ENCODE measurements at places on chromosomes 3 and 15.
A peak's percentile ranks its signal among the peaks of the same experiment; 100 is the strongest.

GRCh38 chr3:55615039-55615693, 128.1 kb upstream of the WNT5A start:
- no peak for DNase-seq

- DNase-seq, result no peak
Observed at GRCh38 chr15:81268881-81269601, 54.9 kb downstream of the STARD5 start.

DNA sequence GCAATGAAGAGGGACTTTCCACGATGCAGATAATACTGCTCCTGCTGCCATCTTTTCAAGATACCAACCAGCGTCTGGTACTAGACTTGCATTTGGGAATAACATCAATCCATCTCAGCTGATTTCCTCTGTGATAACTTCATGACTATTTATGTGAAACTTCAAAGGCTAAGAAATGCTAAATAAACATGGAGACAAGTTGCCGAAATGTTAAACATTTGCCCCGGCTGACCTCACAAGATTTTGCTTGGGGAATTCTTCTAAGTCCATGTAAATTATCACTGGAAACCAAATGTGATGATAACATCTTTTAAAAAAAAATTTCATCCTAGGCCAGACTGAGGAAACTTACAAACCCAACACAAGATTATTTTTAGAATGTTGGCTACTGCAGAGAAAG, 185.8 kb upstream of the PRICKLE2 start:
- DNase-seq, result no peak

DNA sequence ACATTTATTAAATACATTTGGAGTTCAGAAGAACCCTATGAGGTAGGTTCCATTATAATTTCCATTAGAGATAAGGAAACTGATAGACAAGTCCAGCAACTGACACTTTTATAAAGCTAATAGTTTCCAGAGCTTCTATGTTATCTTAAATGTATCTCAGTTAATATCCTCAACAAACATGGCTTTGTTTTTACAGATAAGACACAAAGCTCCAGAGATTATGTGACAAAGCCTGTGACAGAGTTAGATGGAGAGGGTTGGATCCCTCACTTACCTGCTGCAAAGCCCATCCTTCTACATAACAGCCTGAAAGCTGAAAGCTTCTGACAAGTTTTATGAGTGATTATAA, 473 bp upstream of the COMMD2 start:
- no peak for DNase-seq

DNA sequence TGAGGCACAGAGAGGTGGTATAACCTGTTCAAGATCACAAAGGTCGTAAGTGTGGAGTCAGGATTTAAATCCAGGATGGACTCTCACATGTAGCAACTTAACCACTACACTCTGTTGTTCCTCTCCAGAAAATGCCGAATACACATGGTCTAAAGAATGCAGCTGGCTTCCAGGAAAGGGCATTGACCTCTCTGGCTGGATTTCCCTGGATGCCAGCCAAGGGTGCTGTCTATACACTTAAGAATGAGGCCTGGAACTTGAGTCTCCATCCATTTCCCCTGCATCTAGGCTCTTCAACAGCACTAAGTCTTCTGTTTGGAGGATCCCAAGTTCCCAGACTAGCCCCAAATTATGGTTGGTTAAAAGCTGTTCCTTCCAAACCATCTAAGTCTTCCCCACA, 60.5 kb downstream of the CERS3 start:
- no peak for DNase-seq

GRCh38 chr3:161508852-161509477, 12.4 kb downstream of the OTOL1 start:
- DNase-seq, result peak; percentile 18

DNA sequence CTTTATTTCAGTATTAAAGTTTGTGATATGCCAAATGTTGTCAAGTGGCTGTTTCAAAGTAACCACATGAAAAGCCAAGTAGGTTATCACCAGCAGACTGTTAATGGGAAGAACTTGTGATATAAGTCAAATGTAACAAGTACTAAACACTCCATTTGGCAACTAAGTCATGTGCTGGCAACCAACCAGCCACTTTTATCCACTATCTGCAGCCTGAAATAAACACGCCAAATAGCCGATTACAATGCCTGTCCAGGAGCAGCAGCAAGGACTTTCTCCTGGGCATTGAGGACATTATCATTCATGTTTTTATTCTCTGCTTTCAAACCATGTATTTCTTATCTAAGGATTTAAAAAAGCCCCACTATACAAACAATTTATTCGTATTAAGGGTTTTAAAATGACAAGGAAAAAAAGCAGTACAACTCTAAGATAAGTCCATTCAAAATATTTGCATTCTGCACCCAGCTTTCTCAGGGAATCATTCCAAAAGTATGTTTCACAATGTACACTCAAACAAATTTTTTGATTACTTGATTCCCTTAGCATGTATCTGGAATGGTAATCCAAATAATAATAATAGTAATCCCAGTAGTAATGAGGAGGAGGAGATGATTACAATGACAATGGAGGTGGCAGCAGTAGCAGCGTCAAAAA, 448.6 kb downstream of the ERC2 start:
- DNase-seq, result no peak

- no peak for DNase-seq
Observed at GRCh38 chr3:110810356-110810755, 261.3 kb upstream of the NECTIN3 start.

DNA sequence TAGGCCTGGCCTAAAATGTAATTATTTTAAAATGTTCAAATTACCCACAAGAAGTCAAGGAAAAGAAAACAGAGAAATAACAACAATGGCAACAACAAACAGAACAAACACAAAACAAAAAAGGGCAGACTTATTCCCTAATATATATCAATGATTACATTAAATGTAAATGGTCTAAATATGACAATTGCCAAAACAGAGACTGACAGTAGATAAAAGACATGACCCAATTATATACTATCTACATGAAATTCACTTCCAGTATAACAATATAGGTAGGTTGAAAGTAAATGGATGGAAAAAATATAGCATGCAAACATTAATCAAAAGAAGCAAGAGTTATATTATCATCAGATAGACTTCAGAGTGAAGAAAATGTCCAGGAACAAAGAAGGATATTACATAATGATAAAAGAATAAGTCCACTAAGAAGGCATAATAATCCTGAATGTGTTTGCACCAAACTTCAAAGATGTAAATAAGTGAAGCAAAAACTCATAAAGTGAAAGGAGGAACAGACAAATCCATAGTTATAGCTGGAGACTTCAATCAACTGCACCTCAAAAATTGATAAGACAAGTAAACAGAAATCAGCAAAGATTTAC, 6.5 kb downstream of the SEC22C start:
- no peak for DNase-seq

All from NCI-H2081 (cell line).